ENCODE measurements at places on chromosomes 7 and 10.

DNA sequence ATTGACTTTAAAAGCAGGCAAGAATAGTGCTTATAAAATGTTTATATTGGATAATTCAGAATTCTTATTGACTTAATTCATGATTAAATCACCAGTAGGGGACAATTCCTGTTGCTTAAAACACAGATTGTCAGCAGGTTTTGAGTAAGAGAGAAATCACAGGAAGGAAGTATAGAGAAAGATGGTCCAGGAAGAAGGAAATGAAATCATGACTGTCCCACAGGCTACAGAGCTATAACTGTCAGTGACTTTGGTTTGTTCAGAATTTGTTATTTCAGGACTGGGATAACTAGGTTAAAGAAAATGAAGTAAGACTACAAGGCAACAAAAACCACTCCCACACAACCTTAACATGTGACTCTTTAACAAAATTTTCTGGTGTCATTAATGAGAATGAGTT is 6.8 kb downstream of the GNGT1 start:
- no peak for DNase-seq

- no peak for DNase-seq
These were observed 30.0 kb upstream of the MSRB2 start for GRCh38 chr10:23065181-23065948.

- DNase-seq, result no peak
These were observed 72.5 kb upstream of the NKX6-2 start for GRCh38 chr10:132858121-132859081.

GRCh38 chr10:124076148-124076733 is 17.2 kb downstream of the CHST15 start:
- DNase-seq, result no peak

- no peak for DNase-seq
These were observed 12.8 kb downstream of the ZC3HAV1L start for GRCh38 chr7:139023076-139023475.

DNA sequence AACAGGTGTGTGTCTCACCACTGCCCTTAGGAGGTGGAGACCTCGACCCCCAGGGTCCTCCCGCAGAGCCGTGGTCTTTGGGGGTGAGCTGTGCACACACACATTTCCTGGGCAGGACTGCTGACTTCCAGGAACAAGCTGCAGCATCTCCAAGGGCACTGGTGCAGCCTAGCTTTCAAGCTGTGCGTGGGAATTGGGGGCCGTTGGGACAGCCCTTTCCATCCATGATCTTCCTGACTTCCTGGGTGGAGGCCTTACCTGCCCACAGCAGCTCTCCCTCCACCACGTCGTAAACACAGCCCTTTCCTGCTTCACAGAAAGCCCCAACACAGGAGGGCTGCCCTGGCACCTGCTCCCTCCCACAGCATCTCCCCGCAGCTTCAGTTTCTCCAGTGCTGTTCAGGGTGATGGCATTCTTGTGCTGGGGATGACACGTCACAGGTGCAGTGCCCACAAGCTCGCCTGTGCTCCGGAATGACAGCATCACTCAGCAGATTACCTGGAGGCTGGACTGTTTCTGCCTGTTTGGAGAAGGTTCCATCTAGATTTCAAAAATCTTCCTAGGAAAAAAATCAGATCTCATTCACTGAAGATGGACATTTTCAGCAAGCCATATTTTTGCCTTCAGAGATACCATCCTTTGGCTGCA is 208.0 kb upstream of the PPP2R2D start:
- no peak for DNase-seq
